ENCODE measurements at places on chromosomes 2 and 18.

DNA sequence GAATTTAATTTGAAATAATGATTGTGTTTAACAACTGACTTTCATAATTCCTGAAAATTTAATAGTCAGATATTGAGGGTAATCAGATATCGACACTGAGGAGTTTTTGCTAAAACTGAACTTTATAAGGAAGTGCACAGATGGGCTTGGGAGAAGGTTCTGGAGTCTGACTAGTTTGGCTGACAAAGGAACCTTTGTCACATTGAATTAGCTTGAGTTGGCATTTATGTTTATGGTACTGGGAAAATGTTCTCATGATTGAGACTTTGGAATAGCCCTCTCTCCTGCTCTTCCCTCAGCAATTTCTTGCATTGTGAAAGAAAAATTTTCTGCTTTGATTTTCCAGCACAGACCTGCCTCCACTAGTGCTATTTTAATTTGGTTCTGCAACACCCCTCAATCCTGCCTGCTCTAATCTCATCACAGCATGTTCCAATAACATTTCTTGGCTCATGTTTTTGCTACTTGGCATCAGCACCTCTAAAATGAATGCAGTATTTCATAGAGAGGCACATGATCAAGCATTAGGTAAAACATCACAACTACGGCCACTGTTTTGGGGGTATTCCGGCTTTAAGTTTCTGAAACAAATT, 133.9 kb upstream of the FSHR start:
- peak; percentile 13 for DNase-seq

DNA sequence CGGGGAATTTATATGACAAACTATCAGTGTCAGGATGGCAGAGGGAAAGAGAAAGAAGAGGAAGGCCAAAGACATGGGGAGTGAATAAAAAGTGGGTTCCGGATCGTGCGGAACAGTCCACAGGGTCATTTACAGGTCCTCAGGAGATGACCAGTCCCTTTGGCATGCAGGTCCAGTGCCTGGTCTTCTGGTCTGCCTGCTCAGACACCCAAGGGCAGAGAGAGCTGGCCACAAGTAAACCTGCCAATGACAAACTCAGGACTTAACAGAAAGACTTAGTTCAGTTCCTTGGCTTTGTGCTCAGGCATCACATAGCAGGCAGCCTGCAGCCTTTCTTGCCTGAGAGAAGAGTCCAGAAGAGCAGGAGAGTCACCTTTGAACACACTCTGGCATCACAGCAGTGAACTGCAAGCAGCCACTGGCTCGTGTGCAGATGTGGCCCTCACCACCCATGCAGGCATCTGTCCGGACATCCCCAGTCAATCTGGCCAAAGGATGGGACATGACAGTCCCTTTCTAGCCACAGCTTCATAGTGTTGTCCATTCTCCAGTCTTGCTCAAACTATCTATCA, 14.0 kb downstream of the TMEM127 start:
- peak; percentile 77 for DNase-seq

DNA sequence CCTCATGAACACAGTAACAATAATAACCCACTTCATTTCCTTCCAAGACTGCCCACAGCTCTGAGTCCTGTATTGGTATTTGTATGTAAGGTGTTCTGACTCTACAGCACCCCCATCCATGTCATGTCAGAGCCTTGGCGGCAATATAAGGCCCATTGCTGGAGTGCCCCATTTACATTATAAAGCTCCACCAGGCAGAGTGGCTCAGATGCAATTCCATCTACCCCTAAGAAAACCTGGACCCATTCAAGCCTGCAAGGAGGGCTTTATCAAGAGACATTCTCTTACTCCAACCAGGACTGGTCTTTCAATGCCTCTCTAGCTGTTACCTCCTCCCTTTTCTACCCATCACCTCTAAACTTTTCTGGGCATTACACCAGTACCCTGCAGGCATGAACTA, 101.6 kb downstream of the ANTXR1 start:
- DNase-seq = no peak

DNA sequence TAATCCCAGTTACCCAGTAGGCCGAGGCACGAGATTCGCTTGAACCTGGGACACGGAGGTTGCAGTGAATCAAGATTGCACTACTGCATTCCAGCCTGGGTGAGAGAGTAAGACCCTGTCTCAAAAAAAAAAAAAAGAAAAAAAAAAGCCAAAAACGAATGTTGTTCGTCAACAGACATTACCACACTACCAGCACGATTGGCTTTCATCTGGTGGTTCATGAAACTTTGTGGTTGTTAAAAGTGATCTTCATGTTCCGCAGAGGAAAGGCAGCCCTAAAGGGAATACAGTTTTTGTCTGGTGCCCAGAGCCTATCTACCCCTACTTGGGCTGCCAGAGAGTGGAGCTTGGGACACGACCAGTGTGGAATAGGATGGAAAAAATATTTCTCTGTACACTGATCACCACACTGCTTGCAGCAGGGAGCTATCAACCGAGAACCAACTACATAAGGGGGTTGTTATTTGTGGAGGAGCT, 13.6 kb upstream of the CXCR4 start:
- no peak for DNase-seq

DNA sequence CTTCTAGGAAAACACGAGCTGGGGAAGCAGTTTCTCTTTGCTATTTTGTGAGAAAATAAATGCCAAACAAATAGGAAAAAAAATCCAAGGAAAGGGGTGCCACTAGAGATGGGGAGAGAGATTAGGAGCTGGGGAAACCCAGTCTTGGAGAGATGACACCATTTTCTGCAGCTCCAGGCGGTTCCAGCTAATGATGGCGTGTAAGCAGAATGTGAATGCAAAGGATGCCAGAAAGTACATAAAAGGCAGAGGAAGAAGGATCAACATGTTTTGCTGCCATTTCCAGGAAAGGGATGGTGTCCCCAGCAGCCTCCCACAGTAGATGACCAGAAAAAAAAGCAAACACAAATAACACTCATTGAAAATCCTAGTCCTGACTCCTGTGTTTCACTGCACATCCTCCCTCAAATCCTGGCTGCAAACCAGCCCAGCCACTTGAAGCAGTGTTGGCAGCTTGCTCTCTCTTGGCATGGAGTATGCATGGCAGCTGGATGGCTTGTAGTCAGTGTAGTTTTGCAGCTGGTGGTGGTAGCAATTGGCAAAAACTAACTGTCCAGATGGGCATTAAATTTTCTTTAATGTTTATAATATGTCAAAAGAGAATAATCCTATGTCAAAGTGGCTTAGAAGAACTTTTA, 93.6 kb downstream of the FTCDNL1 start:
- DNase-seq = peak; percentile 10

GRCh38 chr2:21002814-21003192, 41.1 kb downstream of the APOB start:
- DNase-seq = no peak

DNA sequence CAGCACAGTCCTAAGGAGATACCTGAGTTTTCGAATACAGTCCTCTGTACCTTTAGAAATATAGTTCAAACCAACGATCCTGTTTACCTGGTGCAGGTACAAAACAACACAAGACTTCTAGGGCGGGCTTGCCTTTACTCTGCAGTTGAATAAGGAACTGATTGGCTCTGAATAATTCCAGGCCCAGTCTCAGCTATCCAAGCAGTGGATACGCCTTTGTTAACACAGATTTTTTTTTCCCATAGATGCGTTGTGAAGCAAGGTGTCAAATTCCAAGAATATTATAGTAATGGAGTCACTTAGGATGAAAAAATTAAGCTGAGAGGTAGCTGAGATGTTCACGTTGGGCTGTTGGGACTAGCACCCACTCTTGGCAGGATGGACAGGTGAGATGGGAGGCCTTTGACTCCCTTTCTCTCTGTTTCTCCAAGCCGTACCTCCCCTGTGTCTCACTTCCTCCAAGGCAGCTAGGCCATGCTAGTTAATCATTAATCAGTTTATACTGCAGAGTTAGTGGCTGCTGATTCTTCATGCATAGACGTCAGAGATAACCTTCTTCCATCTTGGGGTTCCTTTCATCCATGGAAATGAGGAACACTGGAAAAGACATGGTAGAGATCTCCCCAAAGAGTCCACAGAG, 380.8 kb upstream of the ACVR2A start:
- DNase-seq = no peak

DNA sequence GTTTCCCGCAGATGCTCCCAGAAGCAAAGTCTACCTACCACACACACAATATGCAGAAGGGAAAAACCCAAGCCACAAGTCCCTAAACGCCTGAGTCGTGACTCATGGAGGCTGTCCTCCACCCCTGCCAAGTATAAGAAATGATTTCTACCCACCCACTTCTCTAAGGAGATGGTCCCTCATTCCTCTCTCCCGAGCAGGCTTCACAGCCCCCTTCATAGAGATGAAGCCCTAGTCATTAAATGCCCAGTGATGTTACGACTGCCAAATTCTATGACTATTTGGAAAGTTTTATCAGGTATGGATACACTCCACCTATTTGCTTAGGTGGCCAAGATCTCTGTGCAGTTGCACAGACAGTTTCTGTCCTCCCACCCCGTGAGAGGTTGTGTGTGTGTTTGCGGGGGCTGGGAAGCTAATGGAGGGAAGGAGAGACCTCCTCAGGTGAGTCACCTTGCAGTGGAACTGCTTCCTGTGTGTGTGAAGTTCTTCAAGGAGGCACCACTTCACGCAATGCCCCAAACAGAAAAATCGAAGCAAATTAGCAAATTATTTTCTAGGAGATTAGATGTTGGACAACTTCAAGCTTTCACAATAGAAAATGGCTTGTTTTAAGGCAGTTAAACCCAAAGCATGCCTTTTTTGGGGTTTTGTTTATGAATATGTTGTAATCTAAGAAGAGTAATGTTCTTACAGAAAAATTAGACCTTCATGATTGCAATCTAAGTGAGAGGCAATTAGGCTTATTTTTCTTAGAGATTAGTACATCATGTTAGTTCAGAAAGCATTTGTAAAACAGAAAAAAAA, 175.2 kb downstream of the TGIF1 start:
- DNase-seq = peak; percentile 98

DNA sequence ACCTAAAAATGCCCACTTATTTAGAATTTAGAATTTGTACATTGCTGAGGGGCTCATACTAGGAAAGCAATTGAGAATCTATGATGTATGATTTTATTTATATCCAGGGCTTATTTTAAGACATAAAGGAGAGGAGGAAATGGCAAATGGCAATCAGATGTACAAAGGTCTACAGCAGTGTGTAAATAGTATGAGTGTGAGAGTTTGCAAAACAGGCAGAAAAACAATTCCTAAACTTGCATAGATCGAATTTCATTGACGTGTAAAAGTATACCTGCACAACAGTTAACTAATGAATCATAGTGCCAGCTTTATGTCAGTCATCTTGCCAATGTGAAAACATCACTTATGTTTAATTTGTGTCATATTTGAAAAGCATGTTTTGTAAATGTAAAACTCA, 718.7 kb upstream of the GCFC2 start:
- no peak for DNase-seq

- no peak for DNase-seq
These were observed 14.6 kb downstream of the LDLRAD4 start for GRCh38 chr18:13232971-13233786.

DNA sequence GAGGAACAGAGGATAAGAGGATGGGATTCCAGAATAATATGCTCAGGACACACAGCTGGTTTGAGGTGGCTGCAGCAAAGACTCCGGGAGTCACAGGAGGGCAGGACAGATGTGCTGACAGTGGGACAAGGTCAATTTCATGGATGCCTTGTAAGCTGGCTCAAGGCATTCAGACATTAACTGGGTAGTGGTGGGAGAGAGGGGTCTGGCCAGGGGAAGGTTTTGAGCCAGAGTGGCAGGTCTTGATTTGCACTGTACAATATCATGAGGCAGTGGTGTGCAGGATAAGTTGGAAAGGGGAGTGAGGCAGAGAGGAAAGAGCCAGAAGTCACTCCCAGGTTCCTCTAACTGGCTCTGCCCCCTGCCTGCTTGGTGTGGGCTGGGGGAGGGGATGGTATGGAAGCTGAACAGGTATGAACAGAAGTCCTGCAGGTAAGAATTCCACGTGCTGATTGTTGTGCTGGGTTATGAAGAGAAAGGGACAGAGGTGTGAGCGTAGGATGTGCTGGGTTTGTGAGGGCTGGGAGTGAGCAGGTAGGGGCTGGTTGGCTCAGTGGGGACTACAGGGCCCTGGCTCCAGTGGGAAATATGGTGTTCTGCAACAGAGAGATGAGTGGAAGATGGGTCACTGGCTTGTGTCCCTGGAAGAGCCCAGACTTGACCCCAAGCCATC, 141.7 kb upstream of the COPS8 start:
- no peak for DNase-seq

DNA sequence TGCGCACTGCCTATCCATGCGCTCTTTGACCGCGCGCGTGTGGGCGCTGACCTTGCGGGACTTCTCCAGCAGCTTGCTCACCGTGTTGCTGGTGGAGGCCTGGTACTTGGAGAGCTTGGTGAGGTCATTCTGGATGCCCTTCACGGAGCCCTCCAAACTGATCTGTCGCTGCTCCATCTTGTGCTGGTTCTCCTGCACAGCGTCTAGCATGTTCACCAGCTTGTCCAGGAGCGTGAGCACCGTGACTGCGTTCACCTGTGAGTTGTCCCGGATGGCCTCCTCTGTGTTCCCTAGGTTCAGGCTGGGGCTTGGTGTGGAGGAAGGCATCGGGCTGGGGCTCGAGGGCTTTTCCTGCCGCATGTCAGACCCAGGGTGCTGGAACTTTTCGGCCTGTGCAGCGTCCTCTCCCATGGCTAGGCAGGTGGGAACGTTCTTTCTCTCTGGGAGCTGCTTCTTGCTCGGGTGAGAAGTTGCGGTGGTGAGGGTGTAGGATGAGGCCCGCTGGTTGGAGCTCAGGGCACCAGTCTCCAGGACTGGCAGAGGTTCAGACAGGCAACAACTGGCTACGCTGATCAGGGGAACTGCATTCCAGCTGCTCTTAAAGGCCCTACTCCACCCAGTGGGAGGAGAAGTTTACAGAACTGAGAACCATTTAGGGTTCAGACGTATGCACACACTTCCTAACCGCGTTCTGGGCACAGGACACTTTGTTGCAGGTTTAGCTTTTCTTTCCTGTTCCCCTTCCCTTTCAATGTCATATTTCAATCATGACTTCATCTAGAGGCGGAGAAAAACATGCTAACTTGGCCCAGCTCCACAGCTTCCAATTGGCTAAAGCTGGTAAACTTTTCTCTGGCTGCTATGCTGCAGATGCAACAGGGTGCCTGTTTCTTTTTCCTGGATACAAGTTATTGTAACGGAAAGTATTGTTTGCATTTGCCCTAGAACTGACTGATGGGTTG, at the start of gene CAVIN2:
Gene CAVIN2 (minus strand): TSS at position 574 of the 962 bp plus-strand sequence. CDS start 163 bp downstream, at position 411.
- peak; percentile 87 for DNase-seq

- peak; percentile 27 for DNase-seq
These were observed 412.8 kb downstream of the CMPK2 start for GRCh38 chr2:6452702-6453481.

Data from fibroblast of skin of abdomen (primary cell).